Activated T-helper 1 cell treated with Interleukin-2 at 50 U/mL for 16 hours (primary cell): ENCODE measurements at places on chromosomes 13 and 19.

- DNase-seq: no peak
Observed at GRCh38 chr19:14992780-14993179, 13.1 kb upstream of the SLC1A6 start.

- no peak for DNase-seq
Observed at GRCh38 chr19:41917676-41918075, 10.6 kb downstream of the ERFL start.

GRCh38 chr13:112444416-112445399 is 68.6 kb downstream of the SPACA7 start:
- no peak for DNase-seq

- no peak for DNase-seq
Observed at GRCh38 chr19:51576850-51577249, 5.8 kb downstream of the ZNF175 start.

DNA sequence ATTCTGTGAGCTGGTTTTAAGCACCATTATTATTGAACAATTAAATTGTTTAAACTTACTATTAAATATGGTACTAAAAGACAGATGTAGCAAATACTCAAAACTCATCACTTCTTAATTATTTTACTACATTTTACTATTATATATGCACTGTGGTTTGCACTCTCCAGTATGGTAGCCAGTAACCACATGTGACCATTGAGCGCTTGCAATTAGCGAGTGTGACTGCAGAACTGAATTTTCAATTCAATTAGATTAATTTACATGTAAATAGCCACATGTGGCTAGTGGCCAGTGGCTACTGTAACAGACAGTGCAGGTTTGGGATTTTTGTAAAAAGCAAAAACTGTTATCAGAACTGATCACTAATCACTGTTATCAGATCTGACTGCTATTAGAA is 208.2 kb upstream of the SOX21 start:
- DNase-seq: no peak

GRCh38 chr13:93344048-93344705 is 117.6 kb downstream of the GPC6 start:
- no peak for DNase-seq

- DNase-seq: peak; percentile 22
Observed at GRCh38 chr19:44401139-44402115, at the start of gene ZNF285. TSS of gene ZNF285 (minus strand) at chr19:44401608. CDS start at chr19:44397213, 4,395 bp downstream.
